MCF 10A (cell line): ENCODE measurements at places on chromosomes 12 and 14.

DNA sequence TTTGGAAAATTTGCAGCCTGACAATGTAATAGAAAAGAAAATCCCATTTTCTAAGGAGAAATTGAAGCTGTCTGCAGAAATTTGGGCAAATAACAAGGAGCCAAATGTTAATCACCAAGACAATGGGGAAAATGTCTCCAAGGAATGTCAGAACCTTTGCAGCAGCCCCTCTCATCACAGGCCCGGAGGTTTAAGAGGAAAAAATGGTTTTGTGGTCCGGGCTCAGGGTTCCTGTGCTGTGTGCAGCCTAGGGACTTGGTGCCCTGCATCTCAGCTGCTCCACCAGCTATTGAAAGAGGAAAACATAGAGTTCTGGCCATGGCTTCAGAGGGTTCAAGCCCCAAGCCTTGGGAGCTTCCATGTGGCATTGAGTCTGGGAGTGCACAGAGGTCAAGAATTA is 298.9 kb downstream of the ATXN7L3B start:
- DNase-seq, result no peak

GRCh38 chr12:113039911-113040445 is 16.6 kb upstream of the DTX1 start:
- DNase-seq, result peak; percentile 27

DNA sequence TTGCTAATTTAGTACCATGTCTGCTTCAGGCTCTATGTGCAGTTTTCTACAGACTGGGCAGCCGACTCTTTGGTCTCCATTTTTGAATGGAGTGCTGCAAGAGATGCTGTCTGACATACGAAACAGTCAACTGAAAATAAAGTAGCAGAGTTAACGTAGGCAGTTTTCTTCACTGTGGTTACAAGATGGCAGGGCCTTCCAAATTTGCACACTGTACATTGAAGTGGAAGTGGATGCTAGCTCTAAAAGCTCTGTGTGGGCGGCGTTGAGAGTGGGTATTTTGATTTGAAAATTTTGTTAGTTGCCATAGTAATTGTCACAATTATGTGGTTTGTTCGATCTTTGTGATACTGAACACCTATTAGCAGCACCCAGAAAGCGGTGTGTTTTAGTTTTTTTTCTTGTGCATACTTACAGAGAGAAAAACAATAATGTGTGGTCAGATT is 154.9 kb upstream of the ATP2B1 start:
- DNase-seq, result no peak

- no peak for DNase-seq
Observed at GRCh38 chr14:33052943-33053342, 114.3 kb downstream of the NPAS3 start.

DNA sequence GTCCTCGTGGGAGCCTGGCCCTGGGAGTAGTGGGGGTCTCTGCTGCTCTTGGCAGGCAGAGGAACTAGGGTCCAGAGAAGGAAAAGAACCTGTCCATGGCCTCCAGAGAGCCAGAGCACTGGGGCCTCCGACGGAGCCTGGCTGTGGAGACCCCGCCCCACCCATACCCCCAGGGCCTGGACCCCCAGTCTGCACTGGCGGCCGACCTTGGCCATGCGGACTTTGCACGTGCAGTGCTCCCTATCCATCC is 1.1 kb downstream of the BEGAIN start:
- DNase-seq, result no peak

DNA sequence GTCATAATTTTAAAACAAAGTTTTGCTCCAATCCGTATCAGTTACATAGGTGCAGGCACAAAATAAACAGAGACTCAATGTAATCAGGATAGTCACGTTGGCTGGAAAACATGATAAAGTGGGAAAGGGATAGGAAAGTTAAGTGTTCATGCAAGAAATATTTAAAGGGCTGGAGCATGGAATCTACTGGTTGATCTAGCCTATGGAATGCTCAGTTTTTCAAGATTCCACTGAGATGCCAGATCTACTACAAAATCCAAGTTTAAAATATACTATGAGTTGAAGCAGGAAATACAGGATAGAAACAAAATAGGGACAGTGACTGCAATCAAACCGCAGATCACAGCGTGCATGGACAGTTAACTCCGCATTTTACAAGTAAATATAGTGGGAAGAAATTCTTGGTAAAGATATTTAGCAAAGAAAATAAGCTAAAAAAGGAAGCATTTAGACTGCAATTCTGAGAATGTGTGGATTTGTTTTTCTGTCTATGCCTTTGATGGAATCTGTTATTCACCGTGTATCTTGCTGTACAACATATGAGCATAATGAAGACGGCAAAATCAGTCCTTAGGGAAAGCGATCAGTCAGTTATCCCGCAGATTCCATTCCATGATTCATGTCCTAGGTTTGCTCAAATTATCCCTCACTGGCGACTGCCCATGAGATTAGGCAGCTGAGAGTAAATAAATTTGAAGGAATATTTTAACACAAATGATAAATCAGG is 1044.3 kb downstream of the FLRT2 start:
- DNase-seq, result peak; percentile 3

DNA sequence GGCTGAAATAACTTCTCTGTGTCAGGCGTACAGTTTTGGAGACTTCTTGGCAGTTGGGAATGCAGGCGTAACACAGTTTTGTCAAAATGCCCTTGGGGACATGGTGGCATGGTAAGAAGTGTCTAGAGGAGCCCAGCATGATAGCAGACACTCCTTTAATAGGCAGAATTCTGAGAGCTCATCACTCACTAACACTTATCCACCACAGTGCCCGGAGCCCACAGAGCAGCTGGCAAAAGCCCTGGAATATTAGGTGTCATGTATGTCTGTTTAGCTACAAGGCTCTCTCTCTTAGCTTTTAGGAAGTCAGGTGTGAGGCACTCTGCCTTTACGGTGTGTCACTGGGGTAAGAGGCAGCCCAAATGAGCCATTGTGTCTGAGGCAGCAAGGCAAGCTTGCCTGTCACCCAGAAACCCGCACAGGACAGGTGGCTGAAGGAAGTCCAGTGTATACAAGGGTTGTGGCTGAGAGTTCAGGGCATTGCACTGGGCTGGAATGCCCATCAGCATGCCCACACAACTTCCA is 96.3 kb downstream of the ESRRB start:
- no peak for DNase-seq

GRCh38 chr14:46245276-46245675 is 406.3 kb downstream of the RPL10L start:
- DNase-seq, result no peak

- peak; percentile 76 for DNase-seq
Observed at GRCh38 chr12:15788233-15789219, 662 bp downstream of the EPS8 start.

DNA sequence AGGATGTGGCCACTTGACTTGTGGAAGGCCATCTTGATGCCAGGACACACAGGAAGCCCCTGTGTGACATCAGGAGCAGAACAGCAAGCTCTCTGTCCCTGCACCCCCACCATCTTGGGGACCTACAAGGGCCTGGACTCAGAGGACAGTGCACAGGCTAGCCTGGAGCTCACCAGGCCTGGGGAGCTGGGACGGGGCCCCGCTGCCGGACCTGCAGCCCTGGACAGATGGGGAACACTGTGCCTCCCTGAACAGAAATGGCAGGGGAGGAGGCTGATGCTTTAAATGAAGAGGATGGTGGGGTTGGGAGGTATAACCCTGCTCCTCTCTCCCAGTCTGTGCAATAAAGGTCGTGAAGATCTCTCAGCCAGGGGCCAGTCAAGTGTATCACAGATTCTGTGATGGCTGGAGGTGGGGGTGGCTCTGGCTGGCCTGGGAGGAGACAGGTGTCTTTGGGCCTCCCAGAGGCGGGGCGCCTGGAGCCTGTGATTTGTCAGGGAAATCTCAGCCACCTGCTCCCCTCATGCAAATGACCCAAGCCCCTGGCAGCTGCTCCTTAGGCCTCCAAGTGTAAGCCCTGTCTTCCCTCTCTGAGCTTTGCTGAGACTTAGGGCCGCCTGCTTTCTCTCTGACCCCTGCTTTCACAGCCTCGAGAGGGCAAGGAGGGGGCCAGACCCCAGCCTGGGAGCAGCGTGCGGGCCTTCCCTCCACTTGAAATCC is 1.1 kb upstream of the GNB3 start:
- DNase-seq, result no peak

GRCh38 chr12:126480451-126480850 is 1415.2 kb downstream of the AACS start:
- no peak for DNase-seq

DNA sequence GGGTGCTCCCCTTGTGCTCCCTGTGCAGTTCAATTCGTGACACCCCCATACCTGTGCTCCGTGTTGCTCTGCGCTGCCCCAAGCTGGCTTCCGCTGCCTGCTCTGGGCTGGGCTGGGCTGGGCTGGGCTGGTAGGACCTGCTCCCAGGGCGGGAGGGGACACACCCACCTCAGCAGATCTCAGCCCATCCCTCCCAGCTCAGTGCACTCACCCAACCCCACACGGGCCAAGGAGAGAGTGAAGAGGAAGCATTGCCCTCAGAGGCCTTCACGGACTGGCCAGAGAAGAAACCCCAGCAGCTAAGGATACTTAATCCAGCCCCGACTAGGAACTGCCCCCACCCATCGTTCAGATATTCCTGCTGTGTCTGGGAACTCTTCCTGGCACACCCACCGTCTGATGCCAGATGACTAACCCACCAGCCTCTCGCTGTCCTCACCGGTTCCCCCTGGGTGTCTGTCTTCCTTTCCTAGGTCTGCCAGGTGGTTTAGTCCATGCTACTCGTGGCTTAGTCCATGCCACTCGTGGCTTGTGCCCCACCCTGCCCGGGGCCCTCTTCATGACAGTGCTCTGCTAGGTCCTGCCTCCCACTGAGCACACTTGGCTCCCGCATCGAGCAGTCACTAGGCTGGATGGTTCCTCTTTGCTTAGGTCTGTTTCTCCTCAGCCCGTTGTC is at the start of gene LPAR5:
Gene LPAR5, minus strand, starts transcription at position 104 of the 676 bp plus-strand sequence. CDS start 14,711 bp downstream, outside the sequence.
- peak; percentile 76 for DNase-seq

- DNase-seq, result no peak
Observed at GRCh38 chr12:93530358-93530757, 42.1 kb upstream of the SOCS2 start.

DNA sequence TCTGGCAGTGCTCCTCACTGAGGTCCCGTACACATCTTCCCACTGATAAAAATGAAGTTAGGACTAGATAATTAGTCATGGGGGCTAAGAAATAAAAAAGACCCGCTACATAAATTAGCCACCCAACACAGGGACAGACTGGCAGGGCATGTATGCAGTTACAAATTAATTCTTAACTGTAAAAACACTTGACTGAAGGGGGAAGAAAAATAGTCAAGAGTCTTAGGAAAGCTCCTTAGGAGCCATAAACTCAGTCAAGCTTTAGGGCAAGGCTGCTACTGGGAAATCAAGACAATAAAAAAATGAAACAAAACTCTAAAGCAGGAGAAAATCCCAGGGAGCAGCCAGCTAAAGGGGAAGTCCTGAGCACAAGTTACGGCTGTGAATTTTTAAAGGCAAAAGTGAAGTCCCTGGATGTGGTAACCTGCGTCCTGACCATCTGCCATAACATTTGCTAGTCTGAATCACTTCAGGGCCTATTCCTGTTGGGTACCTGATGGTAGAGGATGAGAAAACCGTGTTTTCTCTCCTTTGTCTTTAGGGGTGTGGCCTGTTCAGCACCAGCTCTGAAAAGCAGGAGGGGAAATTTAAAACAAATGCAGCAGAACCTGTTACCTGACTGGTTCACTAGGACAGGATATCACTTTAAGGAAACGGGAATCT is 7.5 kb upstream of the NPFF start:
- no peak for DNase-seq

DNA sequence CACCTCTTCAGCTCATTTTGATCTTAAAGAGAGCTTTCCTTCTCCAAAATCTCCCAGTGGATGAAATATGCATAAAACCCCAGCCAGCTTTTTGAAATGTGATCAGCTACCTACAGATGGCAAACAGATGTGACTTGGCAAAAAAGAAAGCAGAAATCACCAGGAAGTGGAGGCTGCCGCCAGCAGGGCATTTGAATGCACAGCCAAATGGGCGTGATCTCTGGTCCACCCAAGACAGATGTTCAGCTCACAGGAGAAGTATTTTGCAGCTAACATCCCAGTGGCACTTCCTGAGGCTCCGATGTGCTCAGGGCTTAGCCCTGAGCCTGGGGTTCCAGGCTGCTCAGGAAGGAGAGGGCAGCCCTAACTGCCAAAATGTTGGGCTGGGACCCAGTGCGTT is 78.3 kb downstream of the LGMN start:
- DNase-seq, result peak; percentile 56

- DNase-seq, result no peak
Observed at GRCh38 chr12:275812-276211, 13.2 kb upstream of the SLC6A13 start.

- no peak for DNase-seq
Observed at GRCh38 chr14:39734306-39734705, 302.1 kb upstream of the FBXO33 start.
